Posterior cingulate gyrus (tissue), 11 donors: ENCODE measurements at places on chromosomes 7 and 10.

- peak; percentile 64 for DNase-seq
These were observed 8.4 kb downstream of the OSBPL3 start for GRCh38 chr7:24971333-24972165.

DNA sequence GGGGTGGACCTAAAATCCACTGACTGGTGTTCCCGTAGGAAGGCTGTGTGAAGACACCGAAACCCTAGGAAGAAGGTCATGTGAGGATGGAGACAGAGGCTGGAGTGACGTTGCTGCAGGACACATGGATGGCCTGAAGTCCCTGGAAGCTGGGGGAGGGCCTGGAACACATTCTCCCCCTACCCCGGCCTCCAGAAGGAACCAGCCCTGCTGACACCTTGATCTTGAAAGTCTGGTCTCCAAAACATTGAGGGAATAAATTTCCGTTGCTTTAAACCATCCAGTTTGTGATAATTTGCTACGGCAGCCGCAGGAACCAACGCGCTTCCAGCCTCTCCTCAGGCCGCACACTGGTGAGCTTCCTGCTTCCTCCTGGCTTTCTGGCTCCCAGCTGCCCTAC, 288.2 kb downstream of the GLRX3 start:
- DNase-seq = no peak

- peak; percentile 41 for DNase-seq
These were observed 122.9 kb upstream of the LYZL2 start for GRCh38 chr10:30752481-30752881.

- no peak for DNase-seq
These were observed 319.3 kb downstream of the INHBA start for GRCh38 chr7:41383596-41383995.

- DNase-seq = peak; percentile 87
These were observed at the start of gene MKLN1 for GRCh38 chr7:131327626-131328376. MKLN1 (plus strand) TSS chr7:131327876; CDS start chr7:131327900, 24 bp downstream.

DNA sequence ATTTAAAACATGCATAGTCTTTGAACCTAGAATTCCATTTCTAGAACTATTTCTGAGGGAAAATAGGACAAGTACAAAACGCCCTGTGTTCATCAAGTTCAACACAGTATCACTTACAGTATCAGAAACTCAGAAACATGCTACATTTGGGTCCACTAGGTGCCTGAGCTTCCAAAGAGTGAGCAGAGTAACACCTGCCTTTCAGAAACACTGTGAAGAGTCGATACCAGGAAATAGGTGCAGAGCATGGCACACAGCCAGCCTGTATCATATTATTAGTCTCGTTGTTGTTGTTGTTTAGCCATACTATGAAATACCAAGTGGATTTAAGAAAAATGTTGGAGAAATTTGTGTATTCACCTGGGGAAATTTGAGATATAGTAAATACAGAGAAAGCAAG, 392.1 kb upstream of the MGMT start:
- no peak for DNase-seq

DNA sequence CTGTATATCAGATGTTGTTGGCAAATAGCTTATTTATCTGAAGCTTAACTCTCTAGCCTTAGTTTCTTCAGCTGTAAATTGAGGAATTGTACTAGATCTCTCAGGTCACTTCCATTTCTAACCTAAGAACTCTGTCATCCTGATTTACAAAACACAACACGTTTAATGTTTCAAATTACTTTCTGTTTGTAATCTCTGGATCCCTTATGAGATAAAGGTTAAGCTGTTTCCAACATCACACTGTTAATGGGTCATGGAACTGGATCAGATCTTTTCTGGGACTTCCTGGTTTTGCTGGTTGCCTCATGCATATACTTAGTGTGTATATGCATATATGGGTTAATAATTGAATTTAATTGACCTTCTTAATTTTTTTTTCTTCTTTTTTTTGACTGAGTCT, 9.9 kb downstream of the SAMD8 start:
- DNase-seq = no peak

DNA sequence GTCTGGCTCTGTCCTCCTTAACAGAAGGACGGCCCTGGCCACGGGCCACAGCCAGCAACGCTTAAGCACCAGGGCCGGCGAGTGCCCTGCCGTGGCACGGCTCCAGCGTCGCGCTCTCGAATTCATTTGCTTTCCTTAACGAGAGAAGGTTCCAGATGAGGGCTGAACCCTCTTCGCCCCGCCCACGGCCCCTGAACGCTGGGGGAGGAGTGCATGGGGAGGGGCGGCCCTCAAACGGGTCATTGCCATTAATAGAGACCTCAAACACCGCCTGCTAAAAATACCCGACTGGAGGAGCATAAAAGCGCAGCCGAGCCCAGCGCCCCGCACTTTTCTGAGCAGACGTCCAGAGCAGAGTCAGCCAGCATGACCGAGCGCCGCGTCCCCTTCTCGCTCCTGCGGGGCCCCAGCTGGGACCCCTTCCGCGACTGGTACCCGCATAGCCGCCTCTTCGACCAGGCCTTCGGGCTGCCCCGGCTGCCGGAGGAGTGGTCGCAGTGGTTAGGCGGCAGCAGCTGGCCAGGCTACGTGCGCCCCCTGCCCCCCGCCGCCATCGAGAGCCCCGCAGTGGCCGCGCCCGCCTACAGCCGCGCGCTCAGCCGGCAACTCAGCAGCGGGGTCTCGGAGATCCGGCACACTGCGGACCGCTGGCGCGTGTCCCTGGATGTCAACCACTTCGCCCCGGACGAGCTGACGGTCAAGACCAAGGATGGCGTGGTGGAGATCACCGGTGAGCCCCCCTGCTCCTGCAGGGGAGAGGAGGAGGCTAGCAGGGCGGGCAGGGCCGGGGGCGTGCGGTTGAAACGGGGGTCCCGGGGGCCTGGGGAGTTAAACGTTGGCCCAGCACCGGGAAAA, at the start of gene HSPB1:
Gene HSPB1, plus strand, starts transcription at position 327 of the 855 bp plus-strand sequence. Its CDS starts 40 bp downstream, at position 367.
- peak; percentile 98 for DNase-seq

DNA sequence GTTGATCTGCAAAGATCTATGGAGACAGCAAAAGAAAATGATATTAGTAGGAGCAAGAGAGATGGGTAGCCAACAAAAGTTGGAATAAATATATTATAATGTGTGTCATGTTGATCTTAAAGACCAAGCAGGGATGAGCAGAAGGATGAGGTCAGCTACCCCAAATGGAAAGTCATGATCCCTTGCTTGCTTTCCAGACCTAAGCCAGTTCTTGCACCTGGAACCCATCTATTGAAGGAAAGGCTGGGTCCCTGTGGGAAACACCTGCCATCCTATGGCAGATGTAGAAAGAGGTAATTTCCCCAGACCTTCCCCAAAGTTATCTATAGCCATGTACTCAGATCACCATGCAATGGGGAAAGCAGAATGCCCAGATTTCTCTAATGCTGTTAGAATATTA, 52.5 kb downstream of the LYZL2 start:
- no peak for DNase-seq
